ENCODE measurements at places on chromosomes 3 and 15. TPM values are rescaled to one million over a fixed set of nuclear protein-coding genes. Genes with fewer than 3 reads are reported as not detected.

DNA sequence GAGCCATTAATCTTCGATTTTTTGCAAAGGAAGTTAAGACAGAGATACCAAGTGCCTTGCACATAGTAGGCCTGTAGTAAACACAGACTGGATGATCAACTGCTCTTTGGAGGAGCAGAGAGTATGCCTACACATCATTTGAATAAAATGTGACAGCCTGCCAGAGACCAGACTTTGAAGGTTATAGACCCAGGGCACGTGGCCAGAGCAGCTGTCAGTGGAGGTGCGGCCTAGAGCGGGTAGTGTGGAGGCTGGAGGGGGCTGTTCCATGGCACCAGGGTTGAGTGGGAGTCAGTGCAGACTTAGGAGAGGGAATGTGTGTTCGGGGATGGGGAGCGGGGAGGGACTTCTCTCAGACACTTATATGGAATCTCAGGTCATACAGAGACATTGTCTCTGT is 80.8 kb downstream of the SMAD3 start:
- no peak for DNase-seq

DNA sequence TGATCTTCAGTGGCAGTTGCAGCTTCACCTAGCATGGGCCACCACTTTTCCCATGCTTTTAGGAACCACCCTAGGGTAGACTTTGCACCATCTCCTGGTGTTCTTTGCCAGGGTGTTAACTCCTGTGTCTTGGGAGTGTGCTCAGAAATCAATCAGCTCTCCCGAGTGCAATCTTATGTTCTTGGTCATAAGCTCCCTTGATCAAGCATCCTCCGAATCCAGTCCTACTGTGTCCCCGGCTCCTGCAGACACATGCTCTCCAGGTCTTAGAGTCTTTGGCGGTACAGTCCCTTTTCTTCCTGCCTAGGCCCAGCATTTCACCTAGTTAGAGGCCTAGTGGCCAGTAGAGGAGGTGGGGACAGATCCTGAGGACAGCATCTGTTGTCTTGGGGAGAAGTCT is 74.7 kb upstream of the SYN2 start:
- no peak for DNase-seq

DNA sequence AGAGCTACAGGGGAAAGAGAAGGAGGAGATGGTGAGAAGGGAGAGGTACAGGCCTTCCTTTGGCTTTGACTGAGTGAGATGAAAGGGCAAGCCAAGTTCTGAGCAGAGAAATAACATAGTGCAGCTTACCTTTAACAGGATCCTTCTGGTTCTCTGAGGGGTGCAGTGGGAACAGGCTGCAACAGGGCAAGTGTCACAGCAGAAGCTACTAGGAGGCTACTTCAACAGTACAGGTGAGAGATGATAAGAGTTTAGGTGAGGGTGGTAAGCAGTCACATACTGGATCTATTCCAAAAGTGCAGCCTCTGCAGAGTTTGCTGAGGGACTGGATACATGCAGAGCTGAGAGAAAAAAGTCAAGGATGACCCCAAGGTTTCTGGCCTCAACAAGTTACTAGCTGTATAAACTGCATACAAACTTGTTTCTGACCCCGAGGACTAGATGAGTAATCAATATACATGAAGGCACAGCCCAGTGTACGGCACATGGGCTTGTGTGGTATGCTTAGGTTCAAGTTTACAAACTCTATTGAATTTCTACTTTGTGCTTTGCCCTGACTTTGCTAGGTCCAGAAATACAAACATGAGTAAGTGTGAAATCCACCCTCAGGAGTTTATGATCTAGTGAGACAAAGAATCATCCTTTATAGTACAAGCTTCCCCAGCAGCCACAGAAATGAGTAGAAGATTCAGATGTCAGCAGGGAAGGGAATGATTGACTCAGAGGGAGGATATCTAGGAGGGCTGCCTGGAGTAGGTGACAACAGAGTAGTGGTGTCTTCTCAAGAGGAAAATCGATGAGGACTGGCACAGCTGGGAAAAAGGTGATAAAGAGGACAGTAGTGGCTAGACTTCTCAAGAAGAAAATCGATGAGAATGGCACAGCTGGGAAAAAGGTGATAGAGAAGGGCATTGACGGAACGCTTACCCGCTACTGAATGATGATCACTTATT is 78.2 kb upstream of the TJP1 start:
- no peak for DNase-seq

The CHRM5 gene
- total RNA-seq = not detected

The C15orf39 gene
- 46.1 TPM for total RNA-seq

The SOX14 gene
- not detected for total RNA-seq
